B cell (primary cell): ENCODE measurements at places on chromosomes 6 and 20. TPM values are rescaled to one million over a fixed set of nuclear protein-coding genes. Genes with fewer than 3 reads are reported as not detected.

DNA sequence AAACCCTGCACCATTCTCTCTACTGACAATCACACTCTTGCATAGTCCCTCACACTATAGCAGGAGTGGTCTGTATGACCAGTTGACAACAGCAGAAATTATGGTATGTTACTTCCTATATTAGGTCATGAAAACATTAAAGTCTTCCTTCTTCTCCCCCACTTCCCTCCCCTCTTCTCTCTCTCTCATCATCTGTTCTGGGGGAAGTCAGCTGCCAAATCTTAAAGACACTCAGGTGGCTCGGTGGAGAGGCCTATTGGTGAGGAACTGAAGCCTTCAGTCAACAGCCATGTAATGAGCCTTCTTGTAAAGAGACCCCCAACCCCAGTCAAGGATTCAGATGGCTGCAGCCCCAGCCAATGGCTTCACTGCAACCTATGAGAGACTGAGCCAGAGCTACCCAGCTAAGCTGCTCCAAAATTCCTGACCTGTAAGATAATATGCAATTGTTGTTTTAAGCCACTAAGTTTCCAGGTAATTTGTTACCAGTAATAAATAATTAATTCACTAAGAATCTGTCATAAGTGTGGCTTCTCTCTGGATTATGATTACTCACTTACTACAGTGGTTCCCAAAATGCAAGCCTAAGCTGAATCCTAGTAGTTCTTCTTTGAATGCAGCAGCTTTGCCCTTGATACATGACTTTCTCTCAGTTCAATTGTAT lies 11.2 kb upstream of the TSBP1 start:
- DNase-seq = no peak

- DNase-seq = no peak
Observed at GRCh38 chr6:148620579-148621298, 126.1 kb upstream of the UST start.

DNA sequence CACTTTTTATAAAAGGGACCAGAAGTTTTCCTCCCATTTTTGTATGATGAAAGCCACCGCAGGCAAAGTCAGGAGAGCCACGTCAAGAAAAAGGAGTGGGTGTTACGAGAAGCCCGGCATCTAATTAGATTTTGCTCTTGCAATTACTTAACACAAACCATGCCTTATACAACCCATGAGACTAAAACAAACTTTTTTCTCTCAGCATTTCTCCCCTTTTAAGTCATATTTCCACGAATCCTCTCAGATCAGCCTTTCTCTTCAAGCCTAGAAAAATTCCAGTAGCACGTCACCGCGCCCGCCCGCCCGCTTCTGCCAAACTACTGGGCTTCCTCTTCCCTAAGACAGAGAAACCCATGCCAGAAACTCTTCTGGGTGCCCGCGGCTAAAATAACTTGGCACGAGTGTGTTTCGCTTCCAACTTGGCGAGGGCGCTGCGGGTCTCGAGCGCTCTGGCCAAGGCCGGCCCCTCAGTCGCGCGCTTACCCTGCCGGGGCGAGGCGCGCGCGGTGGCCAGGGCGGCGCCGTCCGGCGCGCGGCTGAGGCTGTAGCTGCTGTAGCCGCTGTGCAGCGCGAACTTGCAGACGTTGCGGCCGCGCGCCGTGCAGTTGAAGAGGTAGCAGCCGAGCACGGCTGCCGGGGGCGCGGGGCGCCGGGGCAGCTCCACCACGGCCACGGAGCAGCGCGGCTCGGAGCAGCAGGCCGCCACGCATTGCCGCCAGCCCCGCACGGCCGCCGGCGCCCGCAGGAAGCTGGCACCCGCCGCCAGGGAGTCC lies 1.0 kb downstream of the LRP11 start:
- DNase-seq = peak; percentile 61

SRMS gene
- polyA plus RNA-seq = 0.26 and 0.54 TPM in 2 replicates

CASS4 gene
- 0.17 and 0.45 TPM in 2 replicates for polyA plus RNA-seq
